Stimulated activated CD8-positive, alpha-beta memory T cell treated with anti-CD3 and anti-CD28 coated beads, Interleukin-7, amount 100 ng/mL, for 1 hour (primary cell): ENCODE measurements at places on chromosomes 3 and 15.
A peak's percentile ranks its signal among the peaks of the same experiment; 100 is the strongest.

DNA sequence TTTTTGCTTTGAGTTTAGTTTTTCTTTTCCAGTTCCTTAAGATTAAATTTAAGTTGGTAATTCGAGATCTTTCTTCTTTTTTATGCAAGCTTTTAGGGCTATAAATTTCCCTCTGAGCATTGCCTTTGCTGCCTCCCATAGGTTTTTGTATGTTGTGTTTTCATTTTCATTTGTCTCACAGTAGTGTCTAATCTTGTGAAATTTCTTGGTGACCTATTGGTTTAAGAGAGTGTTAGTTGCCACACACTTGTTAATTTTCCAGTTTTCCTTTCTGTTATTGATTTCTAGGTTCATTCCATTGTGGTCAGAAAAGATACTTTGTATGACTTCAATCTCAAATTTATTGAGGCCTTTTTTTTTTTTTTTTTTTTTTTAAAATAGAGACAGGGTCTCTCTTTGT is 18.3 kb upstream of the IL20RB start:
- no peak for DNase-seq

DNA sequence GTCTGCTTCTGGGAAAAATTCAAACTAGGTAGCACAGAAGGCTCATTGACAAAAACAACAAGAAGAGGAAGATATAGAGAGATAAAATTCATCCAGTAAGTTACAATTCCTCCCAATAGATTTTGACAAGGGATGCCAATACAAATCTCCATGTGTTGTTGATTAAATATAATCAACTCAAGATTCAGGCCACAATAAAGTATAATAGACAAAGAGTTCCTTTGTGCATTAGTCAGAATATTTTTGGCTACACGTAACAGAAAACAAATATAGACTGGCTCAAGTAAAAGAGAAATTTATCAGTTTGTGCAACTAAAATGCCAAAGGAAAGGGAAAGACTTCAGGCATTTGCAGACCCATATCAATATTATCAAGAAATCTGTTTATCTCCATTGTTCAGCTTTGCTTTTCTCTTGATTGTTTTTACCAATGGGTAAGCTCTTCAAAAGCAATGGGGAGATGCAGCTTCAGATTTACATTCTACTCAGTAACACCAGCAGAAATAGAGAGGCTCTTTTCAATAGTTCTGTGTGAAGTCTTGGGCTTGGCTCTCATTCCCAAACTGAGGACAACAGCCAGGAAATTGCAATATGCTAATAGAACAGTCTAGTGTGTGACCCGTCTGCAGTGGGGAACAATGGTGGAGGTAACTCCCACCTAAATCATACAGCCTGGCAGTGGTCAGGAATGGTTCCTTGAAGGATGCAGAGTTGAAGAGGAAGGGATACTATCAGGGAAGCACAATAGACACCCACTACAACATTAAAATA is 77.6 kb upstream of the PROK2 start:
- DNase-seq = no peak

GRCh38 chr3:9230596-9230995 is 18.9 kb downstream of the SRGAP3 start:
- DNase-seq = no peak

DNA sequence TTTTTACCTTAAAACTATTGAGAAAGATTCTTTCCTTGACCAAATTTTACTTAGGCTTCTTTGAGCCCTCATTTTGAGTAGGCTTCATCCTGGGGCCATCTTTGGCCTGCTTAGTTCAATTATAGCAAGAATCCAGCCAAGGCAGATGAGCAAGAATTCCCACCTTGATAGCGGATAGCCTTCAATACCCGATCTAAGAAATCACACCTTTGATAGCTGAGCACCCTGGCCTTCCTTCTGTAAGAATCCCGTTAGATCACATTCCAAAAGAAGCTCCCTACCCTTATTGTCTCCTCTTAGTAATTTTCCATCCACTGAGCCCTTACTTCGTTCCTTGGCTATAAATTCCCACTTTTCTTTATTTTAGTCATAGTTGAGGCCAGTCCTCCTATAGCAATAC is 275.4 kb upstream of the ROBO1 start:
- DNase-seq = no peak

GRCh38 chr15:55526559-55527036 is 18.6 kb upstream of the DNAAF4 start:
- no peak for DNase-seq

- peak; percentile 19 for DNase-seq
Measured at GRCh38 chr3:104564045-104564643, 802.6 kb upstream of the ALCAM start.

DNA sequence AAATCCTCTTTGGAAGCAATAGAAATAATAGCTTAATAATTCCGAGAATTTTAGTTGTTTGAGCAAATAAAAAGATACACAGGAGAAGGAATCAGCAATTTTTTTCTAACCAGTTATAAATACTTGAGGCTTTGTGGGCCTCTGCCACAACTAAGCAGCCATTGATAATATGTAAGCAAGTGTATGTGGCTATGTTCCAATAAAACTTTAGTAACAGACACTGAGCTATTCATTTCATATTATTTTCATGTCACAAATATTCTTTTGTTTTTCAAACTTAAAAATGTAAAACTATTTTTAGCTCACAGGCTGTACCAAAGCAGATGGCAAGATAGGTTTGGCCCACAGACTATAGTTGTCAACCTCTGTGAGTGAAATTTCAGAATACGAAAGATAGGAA is 85.7 kb downstream of the MSL2 start:
- no peak for DNase-seq

GRCh38 chr3:149647285-149647684 is 10.5 kb downstream of the WWTR1 start:
- DNase-seq = no peak

- DNase-seq = no peak
Measured at GRCh38 chr3:140845882-140846281, 95.8 kb upstream of the SLC25A36 start.

DNA sequence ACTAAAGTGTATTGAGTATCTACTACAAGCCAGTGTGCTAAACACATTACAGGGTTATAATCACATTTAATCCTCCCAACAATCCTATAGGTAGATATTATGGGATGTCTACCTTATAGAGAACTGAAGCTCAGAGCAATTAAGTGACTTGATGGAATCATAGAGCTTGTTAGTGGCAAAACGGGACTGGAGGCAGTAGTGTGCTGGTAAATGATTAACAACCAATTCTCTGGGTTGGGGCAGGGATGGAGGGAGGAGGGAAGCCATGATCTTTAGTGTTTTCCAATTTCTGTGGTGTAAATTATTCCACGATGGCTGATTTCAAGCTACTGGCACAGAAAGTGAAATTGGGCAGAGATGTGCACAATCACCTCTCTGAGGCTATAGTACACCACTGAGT is 18.5 kb upstream of the CSRNP1 start:
- no peak for DNase-seq

DNA sequence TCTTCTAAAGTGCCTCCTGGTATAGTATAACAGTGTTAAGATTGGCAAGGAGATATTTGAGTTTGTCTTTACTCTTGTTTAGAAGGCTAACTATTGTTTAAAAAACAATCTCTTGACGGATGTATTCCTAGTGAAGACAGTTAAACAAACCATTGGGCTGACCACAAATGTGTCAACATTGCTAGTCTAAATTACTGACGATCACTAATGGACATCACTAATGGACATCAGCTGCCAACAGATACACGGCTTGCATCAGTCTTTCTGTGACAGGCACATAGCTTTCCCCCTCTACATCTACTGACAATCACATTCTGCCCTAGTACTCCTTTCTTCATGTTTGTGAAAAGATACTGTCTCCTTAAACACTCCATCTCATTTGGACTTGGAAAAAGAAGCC is 57.1 kb upstream of the ETV5 start:
- no peak for DNase-seq

DNA sequence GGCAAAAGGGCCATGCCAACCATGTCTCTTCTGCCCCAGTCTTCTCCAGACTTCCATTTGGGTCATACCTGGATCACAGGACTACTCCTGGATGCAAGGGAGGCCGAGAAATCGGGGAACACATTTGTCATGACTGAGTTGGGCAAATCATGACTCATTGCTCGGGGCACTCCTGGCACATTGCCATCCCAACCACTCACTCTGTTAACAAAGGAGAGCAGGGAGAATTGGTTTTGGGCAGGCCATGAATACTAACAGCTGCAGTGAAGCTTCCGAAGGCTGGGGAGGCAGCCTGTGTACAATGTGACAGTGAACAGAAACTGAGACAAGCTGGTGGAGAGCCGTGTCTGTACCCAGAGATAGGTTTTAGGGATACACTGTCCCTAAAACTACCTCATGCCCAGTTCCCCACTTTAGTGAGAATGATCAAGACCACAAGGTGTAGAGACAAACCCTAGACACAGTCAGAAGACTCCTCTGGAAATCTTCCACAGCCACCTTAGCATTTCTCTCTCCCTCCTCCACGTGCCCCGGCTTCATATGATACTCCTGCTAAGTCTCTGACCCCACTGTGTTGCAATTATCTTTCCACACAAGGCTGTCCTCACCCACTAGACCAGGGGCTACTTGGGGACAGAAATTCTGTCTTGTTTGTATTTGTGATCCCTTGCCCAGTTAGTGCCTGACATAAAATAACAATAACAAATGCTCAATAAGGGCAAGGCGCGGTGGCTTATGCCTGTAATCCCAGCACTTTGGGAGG is 10.5 kb upstream of the BUB1B start:
- DNase-seq = no peak

GRCh38 chr3:119550192-119550910 is 9.1 kb downstream of the CD80 start:
- no peak for DNase-seq

GRCh38 chr3:120763601-120764000 is 21.1 kb downstream of the GTF2E1 start:
- DNase-seq = no peak

DNA sequence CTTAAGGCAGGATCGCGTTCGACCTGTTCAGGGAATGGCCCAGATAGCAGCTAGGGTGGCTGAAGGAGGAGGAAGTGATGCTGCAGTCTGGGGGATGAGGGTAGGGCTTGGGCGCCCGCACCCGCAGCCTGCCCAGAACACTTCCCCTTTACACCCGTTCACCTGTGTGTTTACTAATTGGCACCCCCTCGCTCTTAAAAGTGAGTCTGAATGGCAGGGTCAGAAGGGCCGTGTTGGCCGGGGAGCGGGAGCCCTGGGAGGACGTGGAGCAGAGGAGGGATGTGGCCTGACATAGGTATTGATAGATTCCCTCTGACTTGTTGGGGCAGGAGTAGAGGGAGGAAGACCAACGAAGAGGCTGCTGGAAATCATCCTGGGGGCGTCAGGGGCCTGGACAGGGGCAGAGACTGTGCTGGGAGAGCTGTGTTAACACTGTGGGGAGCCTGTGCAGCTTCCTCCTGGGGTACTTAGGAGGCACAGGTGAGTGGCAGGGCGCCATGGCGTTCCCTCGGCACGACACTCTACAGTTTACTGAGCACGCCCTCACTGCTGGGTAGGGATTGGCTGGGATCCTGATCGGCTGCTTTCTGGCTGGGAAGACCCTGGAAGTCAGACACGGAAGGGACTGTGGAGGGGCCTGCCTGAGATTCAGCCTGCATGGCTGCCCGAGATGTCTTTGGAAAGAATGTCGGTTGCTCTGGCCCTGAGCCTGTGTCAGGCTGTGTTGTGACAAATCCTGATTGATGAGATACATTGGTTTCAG is 51.7 kb downstream of the SLC6A6 start:
- no peak for DNase-seq

DNA sequence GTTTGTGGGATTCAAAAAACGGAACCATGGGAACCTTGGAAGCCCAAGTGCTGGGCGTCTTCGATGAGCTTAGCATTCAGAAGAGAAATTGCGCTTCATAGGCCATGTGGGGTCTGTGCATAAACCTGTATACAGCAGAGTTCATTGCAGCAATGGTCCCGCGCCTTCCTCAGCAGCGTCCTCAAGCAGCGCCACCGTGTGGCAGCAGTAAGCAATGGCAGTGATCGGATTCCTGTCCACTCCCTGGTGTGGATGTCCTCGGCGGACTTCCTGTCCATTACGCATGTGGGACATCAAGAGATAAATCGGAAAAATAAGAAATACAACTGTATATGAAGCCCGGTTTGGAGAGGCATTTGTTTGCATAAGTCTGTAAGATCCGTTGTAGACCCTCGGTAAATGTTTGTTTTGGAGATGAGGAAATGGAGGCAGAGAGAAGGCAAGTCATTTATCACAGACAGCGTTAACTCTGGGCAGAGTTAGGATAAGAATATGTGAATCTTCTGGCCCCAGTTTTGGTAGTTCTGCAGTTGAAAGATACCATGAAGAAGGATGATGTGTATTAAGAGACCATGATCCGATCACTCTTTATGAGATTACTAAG is 57.7 kb downstream of the CNTN4 start:
- no peak for DNase-seq

- DNase-seq = no peak
Measured at GRCh38 chr3:64518950-64519349, 168.8 kb downstream of the ADAMTS9 start.

DNA sequence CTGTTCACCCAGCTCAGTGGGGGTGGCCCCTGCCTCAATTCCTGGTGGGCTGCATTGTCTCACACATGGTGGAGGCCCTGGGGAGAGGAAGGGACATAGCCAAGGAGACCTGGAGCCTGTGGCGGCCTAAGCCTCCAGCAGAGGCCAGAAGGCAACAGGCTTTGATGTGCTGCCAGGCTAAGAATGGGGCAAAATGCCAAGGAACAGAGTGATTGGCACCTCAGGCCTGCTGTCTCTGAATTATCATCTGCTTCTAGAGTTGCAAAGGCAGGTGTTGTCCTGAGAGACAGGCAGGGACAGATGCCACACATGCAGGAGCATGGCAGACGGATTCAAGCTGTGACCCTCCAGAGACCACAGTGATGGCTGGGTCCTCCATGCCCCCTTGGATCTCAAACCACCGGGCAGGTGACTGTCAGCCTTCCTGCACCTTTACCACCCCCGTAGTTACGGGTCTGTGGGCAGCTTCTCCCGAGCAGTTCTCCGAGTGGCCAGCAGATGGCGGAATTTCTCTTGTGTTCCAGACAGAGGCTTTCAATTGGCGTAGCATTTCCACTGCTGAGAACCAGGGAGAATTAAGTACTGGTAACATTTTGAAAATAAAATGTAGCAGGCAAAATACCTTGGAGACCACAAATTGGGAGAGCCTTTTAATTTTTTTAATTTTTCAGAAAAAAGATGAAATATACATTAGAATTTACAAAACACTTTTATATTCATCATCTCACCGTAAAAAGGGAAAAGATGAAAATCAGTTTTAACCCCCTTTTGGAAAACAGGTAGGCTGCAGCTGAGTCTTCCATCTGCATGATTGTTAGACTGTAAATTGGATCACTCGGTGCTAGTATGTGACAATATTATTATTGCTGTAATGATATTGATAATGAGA is 525.5 kb upstream of the CFAP20DC start:
- peak; percentile 72 for DNase-seq
